ENCODE measurements at places on chromosomes 7 and 10.

DNA sequence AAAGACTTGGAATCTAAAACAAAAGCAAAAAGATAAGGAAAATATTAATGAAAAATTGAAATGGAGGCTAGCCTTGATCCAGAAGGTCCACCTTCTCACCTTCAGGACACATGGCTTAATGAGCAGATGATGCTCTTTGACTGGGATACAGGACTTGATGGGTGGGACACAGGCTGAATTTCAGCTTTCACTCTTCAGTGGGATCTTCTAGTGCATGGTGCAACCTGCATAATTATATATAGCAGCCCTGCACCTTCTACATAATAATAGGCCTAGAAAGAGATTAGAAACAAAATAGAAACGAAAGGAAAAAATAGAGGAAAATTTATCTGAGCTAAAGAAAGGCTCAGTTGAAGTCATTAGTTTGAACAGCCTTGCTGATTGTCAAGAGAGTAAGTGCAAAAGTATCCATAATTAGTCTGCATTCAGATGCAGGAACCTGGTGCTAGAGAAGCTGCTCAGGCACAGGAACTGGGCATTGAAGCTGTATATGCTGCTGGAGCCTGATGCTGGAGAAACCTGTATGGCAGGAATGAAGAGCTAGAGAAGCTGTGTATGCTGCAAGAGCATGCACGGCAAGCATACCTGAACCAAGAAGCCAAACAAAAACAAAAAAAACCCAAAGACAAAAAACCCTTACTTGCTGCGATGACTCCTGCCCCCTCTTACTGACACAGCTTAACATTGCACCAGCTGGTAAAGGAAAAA lies 19.4 kb downstream of the MKLN1 start:
- peaks cover 15% of the 10 kb centered on the region for H3K4me1 ChIP-seq
- H3K36me3 ChIP-seq = no peaks in the 10 kb centered on the region
- no peak overlapping the region for H3K4me3 ChIP-seq
- no peaks in the 10 kb centered on the region for H3K27me3 ChIP-seq
- no peak for DNase-seq

DNA sequence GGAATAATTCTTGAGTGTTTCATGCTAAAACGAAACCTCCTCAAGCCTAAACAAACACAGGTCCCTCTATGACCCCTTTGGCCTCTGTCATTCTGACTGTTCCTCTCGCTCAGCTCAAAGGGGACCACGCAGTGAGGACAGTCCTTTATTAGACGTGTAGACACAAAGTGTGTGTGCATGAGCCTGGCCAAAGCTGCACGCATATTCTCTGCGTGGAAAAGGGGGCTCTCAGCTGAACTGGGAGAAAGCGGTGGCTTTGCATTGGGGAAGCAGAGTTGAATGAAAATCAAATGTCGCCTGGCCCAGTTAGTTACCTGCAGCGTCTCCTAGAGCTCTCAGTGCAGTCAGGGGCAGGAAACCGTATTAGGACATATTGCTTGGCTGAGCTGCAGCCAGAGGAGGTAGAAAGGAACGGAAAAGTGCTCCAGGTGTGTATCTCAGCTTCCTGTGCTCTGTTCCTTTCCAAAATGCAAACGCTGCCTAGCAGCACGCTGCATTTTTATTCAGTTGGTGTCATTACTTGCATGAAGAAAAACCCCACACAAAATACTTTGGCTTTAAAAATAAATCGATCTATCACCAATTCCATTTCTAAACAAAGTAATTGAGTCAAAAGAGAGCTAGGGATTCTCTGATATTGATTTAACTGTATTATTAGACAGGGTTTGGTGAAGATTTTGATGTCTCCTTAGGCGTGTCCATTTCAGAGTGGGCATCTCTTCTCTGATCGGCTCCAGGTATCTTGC lies 4.9 kb downstream of the GATA3 start:
- peaks cover 16% of the 10 kb centered on the region for H3K4me1 ChIP-seq
- no peak overlapping the region for H3K27ac ChIP-seq
- no peaks in the 10 kb centered on the region for H3K36me3 ChIP-seq
- no peak for DNase-seq
- H3K27me3 ChIP-seq = no peaks in the 10 kb centered on the region

GRCh38 chr7:94423863-94424735 lies 29.4 kb downstream of the COL1A2 start:
- no peak for DNase-seq
- peaks cover 93% of the 10 kb centered on the region for H3K36me3 ChIP-seq
- H3K4me3 ChIP-seq = no peak overlapping the region

DNA sequence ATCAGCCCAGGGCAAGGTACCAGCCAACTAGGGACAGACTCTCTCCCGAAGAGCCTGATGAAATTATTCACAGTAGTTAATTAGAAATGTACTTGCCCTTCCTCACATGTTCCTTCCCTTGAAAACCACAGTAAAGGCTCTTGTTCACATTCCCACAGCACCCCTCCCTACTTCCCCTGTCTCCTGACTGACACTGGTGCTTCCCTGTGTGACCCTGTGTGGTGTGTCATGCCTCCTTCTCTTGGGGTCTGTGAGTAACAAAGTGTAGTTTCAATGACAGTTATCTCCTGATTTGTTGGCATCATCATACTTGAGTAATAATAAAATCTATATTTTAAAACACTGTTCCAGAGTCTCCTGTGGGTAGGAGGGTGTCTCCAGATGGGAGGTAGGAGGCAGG lies 209.7 kb downstream of the ABCA13 start:
- no peak for DNase-seq
- no peak overlapping the region for H3K4me3 ChIP-seq
- no peaks in the 10 kb centered on the region for H3K4me1 ChIP-seq
- H3K36me3 ChIP-seq = no peaks in the 10 kb centered on the region
- H3K27me3 ChIP-seq = no peaks in the 10 kb centered on the region
- no peak overlapping the region for H3K27ac ChIP-seq

DNA sequence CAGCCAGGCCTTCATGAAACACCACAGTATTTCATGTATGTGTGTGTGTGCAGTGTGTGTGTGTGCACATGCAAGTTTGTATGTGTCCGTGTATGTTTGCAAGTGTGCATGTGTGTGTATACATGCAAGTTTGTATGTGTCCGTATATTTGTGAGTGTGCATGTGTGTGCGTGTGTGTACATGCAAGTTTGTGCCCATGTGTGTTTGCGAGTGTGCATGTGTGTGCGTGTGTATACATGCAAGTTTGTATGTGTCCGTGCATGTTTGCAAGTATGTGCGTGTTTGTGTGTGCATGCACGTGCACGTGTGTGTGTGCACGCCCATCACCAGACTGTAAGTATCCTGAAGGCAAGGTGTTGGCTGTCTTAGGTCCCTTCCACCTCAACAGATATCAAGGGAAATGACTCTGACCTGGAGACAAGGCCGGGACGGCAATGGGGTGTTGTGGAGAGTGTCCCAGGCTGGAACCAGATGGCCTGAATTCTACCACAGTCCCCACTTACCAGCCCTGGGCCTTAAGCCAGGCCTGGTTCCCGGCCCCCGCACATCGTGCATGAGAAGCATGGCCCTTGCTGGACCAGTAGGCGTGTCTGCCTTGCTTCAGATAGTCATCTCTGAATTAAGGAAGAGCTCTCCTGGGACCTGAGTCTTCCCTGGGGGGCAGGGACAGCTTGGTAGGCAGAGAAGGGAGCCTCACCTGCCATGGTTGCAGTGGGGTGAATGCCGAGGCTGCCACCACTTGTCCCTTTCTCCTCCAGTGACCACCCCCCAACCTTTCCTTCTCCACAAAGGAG lies 140.0 kb downstream of the GRK5 start:
- H3K27ac ChIP-seq = no peak overlapping the region
- no peaks in the 10 kb centered on the region for H3K27me3 ChIP-seq
- no peaks in the 10 kb centered on the region for H3K36me3 ChIP-seq
- DNase-seq = no peak

- peak overlapping the region; percentile 81 for H3K27ac ChIP-seq
- H3K36me3 ChIP-seq = no peaks in the 10 kb centered on the region
- peak; percentile 77 for DNase-seq
Observed at GRCh38 chr7:28410628-28411531, 1.4 kb upstream of the CREB5 start.

- no peaks in the 10 kb centered on the region for H3K4me1 ChIP-seq
- H3K4me3 ChIP-seq = no peak overlapping the region
- no peak overlapping the region for H3K27ac ChIP-seq
- H3K36me3 ChIP-seq = no peaks in the 10 kb centered on the region
- no peak for DNase-seq
Observed at GRCh38 chr7:103877565-103877964, 111.9 kb downstream of the RELN start.

Data from tibial artery (tissue), 4 donors.